ENCODE measurements at places on chromosomes 6 and 20.

DNA sequence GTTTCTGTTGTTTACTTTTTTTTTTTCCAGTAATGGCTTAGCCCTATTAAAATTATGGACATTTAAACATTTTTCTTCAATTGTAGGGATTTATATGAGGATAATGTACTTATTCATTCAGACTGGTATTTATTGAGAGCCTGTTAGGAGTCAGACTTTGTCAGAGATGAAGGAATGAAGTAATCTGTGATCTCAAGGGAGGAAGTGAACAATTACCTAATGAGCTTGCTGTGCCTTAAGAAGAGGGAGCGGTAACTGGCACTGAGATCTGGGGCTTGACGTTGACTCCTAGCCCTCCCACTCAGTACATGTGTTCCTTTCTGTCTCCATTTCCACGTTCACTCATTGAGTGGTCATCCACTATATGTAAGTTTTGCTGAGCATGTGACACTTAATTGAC is 12.6 kb downstream of the AFDN start:
- DNase-seq = no peak

DNA sequence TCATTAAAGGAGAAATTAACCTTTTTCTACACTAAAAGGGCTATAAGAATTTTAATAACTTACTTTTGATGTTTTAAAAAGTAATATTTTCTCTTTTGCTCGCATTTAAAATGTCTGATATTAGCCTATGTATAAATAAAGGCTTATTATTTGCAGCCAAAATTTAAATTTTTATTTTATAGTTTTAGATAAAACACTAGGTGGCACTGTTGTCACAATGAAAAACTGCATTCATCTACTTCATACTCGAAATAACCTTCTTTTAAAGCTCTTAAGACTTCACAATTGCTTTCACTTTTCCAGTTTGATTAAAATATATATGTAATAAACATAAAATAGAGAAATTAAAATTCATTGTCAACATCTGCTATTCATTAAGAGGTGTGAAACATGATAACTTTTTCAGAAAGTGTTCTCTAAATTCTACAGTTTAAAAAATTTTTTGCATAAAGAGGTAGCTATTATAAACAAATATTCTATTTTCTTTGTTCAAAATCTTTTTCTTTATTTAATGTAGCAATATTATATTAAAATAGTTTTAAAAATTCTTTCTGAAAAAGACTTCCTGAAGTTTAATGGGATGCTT is 78.8 kb upstream of the DEFB112 start:
- no peak for DNase-seq

DNA sequence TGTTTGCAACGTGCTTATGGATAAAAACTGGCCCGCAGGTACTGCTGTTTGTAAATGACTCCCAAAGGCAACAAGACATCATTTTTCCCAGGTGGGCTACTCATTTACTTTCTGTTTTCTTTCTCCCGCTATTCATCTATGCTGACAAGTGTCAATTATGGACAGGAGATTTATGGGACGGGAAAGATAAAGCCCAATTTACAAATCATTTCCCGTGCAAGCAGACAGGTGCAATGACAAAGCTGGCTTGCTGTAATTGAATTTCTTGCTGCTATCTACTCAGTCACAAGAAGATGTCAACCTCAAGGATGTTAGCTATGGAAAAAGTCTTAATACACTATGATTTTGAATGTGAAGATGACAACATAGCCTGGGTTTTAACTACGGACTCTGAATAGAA is 125.5 kb downstream of the EPHA7 start:
- DNase-seq = no peak

- no peak for DNase-seq
Measured at GRCh38 chr6:146876271-146877151, 277.7 kb downstream of the ADGB start.

GRCh38 chr6:6543181-6543879 is 45.2 kb upstream of the LY86 start:
- DNase-seq = no peak

DNA sequence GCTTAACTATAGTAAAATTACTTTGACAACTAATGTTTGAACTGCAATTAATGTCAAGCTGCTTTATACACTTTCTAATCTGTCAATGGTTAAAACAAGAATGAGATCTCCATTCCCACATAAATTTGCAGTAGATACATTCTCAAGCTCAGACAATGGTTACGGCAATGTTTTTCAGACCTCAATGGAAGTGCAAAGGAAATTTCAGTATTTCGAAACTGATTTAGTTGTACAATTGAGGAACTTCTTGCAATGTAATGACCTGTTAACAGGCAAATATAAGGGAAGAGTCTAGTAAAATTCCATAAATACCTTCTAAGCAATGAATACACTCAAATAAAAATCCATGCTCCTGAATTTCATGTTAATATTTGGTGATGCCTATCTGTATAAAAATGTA is 94.7 kb downstream of the ADTRP start:
- DNase-seq = no peak

DNA sequence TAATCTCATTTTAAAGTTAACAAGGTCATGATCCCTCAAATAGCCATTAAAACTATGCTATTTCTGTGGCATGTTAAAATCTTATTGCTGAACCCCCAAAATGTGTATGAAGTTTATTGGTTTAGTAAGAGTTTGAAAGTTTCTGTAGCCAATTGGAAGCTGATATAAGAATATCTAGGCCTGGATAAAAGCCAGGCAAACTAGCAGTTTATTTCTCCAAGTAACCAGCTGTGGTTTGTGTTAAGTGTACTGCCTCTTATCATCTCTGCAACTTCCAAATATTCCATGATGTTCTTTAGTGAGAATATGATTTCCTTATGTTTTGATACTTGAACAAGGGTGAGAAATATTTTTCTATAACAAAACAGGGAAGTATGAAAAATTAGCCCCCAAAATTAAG is 76.7 kb downstream of the PRSS35 start:
- DNase-seq = no peak

DNA sequence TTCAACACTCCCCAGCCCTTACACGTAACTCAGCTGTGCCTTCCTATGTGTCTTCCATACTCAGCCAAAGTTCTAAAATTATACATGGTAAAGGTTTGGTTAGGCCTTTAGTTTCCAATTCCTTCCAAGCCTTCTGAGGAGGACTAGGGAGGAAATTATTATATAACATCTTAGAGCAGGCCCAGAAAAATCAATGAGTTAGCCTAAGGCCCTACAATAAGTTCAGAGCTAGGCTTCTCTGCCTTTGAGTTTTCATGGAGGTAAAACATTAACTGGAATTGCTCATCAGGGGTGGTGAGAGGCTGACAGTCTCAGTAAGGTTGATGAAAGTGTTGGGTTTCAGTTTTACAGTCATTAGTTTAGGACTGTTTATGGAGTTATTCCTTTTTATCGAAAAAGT is 286.0 kb downstream of the ADGB start:
- DNase-seq = no peak

GRCh38 chr6:16243055-16243454 is 4.7 kb downstream of the GMPR start:
- no peak for DNase-seq

All from activated effector memory CD4-positive, alpha-beta T cell treated with Interleukin-2 at 50 U/mL for 16 hours (primary cell).